ENCODE measurements at places on chromosomes 13 and 19.
A peak's percentile ranks its signal among the peaks of the same experiment; 100 is the strongest.

DNA sequence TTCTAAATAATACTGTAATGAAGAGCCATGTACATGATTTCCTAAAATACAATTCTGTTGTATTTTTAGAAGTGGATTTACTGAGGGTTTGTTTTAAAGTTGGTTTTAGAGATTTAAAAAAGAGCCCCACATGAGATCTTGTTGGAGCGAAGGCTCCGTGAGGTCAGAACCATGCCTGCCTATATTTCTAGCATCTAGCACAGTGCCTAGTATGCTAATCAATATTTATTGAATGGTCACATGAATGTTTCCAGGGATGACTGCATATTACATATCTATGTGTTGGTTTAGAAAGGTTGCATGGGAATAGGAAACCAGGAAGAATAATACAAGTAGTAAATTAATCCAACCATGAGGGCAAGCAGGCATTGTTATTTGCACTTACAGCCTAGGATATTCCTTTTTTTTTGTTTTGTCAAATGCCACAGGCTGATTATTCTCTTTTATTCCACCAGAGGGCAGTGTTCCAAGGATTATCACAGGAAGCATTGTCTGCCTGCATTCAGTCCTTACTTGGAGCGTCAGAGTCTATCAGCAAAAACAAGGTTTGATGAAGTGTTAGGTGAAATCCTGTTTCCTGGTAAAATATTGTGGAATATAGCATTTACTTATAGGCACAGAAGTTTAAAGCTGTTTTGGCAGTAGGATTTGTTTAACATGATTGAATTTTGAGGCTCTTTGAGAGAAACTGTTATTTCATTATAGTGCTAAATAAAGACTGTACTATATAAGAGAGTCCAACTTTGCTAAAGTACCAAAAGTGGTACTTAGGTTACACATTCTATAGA, 46.8 kb downstream of the COG3 start:
- DNase-seq: peak; percentile 33

DNA sequence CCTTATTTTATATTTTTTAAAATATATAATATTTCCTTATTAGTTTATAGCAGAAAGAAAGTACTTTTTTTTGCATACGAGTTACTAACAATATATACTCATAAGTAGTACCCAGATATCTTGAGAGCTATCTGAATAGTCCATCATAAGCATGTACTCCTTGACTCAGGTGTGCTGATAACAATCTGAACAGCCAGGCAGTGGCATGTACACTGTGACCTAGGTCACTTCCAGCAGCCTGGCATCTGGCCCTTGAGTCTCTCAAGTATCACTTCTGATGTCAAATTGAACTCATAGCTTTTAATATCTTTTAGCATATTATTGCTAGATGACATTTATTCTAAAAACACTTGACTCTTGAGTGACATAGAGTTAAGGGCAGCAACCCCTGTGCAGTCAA, 1576.7 kb downstream of the SLITRK1 start:
- no peak for DNase-seq

DNA sequence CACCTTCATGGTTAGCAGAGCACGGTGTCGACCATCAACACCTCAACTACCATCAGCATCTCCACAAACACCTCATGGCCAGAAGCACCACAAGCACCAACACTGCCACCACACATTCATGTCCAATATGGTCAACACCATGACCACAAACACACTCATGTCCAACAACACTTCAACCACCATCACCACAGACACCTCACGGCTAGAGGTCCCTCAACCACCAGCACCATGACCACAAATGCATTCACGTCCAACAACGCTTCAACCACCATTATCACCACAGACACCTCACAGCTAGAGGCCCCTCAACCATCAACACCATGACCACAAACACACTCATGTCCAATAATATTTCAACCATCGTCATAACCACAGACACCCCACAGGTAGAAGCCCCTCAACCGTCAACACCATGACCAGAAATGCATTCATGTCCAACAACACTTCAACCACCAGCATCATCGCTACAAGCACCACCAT, 10.2 kb downstream of the TRAPPC5 start:
- no peak for DNase-seq

- no peak for DNase-seq
Measured at GRCh38 chr19:45508417-45508860, 1.2 kb downstream of the VASP start.

GRCh38 chr19:48543121-48543710, 8.8 kb upstream of the SULT2B1 start:
- DNase-seq: no peak

- DNase-seq: no peak
Measured at GRCh38 chr13:98083507-98083906, 59.4 kb upstream of the FARP1 start.

All from NT2/D1 (cell line).